Head of caudate nucleus (tissue), 42 donors: ENCODE measurements at places on chromosomes 7 and 10.
A peak's percentile ranks its signal among the peaks of the same experiment; 100 is the strongest.

GRCh38 chr7:69365651-69366192 is 232.6 kb upstream of the AUTS2 start:
- DNase-seq, result no peak

DNA sequence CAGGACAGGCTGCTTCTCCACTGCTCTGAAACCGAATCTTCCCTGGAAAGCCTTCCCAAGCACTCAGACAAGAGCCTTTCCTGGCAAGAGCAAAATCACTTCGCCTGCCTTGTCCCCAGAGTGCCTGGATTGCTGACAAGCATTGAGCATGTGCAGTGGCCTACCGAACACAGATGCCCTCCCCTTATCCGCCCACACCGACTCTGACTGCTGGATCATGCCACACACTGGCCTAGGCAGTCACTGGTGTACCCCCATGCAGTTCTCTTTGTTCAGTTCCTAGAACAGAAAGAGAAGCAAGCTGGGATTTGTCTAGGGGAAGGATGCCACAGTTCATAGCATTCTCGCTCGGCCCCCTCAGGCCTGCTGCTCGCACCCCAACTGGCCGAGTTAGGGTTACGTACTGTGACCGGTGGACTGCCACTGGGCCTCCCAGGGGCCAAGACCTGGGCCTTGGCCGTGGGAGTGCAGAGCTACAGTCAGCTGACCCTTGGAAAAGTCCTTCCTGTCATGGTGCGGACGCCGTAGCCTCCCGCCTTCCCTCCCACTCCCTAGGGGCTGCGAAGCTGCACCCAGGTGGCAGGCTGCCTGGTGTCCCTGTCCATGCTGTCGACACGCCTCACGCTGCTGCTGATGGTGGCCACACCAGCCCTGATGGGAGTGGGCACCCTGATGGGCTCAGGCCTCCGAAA is 6.9 kb downstream of the ABCB8 start:
- DNase-seq, result peak; percentile 78

GRCh38 chr7:2558629-2559282 is at the start of gene IQCE:
TSS of gene IQCE (plus strand) at chr7:2558979. CDS start at chr7:2559182, 203 bp downstream.
- DNase-seq, result peak; percentile 91

DNA sequence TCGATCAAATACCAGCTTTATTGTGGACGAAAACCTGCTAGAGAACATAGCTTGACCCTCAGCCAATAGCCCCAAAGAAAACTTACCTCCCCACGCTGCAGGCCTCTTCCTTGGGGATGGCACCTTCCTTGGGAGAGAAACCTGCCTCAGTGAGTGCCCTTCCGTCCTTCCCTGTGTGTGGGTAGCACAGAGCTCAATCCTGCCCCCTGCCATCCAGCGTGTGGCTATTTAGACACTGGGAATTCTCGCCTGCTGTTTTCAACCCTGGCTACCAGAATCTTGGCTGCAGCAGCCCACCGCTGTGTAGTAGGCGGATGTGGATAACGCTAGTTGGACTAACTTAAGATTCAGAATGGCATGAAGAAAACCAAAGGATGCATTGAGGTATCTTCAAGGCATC is 238.2 kb downstream of the TEX36 start:
- DNase-seq, result no peak

DNA sequence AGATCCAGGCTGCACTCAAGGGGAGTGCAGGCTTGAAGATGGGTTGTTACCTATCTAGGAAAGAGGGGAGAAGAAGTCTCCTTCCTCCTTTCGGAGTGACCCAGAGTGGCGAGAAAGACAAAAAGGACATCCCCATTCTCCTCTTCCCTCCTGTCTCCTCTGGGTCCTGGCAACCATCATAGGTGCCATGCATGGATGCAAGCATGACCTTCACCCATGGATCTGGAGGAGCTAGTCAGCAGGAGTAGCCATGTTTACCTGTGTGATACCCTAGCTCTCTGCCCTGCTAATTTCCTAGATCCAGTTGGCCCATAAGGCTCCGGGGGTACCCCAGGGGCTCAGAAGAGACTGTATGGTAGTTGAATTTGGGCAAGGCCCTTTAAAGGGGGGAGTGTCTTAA is 17.2 kb upstream of the CROT start:
- no peak for DNase-seq

- DNase-seq, result no peak
Observed at GRCh38 chr7:106827626-106828025, 37.5 kb upstream of the PIK3CG start.
